ENCODE measurements at places on chromosomes 3 and 15.

DNA sequence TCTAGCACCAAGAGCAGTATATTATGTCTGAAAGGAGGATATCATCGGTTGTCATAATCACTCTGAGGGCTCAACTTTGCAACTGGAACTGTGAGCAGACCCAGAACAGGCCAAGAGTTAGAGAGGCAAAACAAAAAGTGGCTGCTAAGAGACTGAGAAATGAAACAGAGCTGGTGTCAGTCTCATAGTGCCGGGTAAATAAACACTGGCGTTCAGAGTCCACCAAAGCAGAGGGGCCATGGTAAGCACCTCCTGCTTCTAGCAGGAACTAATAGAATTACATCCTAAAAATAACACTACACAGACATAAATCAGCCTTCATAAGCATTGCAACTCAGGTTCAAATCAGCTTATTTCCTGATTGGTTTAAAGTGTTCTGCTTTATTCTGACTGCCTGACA, 10.3 kb upstream of the IL12A start:
- no peak for DNase-seq

GRCh38 chr15:96720656-96721055, 390.2 kb downstream of the NR2F2 start:
- no peak for DNase-seq

- no peak for DNase-seq
These were observed 223.7 kb downstream of the ITPR1 start for GRCh38 chr3:4716706-4717362.

- DNase-seq: no peak
These were observed 9.8 kb upstream of the SLC9C1 start for GRCh38 chr3:112303764-112304325.

GRCh38 chr3:186909078-186909853, 21.1 kb upstream of the ST6GAL1 start:
- DNase-seq: no peak

GRCh38 chr15:73573037-73573436, 60.2 kb downstream of the NPTN start:
- no peak for DNase-seq

GRCh38 chr3:18207226-18207625, 217.9 kb downstream of the SATB1 start:
- no peak for DNase-seq

DNA sequence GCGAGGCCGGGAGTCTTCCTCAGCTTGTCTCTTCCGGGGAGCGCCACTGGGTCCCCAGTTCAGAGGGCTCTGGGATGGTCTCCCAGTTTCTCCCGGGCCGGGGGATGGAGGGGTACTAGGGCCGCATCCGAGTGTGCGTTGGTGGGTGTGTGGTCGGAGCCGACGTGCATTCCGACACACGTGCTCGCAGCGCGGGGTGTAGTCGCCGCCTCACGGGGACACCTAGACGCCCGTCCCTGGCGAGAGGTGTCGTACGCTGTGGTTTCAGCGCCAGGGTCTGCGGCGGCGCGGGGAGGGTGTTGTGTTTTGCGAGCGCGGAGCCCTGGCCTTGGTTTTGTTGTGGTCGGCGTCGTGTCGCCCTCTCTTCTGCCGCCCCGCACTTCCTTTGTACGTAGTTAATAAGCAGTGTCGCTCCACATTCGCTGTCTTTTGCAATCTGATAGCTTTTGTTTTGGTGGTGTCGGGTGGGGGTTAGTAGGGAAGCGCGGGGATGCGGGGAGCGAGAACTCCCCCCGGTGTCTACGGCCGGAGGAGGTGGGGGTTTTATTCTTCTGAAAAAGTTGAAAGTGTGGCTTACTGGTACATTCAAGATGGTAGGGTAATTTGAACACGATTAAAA, 2.2 kb downstream of the IGF1R start:
- DNase-seq: peak; percentile 54

DNA sequence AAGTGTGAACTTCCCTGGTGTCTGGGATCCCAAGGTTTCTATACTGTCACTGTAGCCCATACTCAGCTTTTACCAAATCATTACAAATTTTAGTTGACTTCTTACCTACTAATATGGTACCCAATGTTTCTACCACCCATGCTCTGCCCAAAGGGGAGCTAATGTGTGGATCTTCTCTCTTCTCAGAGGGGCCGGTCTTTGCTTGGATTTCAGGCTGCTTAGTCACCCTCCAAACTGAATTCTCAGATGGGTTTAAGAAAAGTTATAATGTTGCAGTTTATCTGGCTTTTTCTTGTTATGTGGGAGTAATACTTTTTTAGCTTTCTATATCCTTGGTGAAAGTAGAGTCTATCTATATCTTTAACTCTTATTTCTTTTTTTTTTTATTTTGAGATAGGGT, 67.1 kb upstream of the AKAP13 start:
- DNase-seq: no peak

- no peak for DNase-seq
These were observed 111.8 kb upstream of the RGMA start for GRCh38 chr15:93200837-93201226.

Data from left ventricle myocardium inferior (tissue), 1 donor.